Activated CD4-positive, alpha-beta T cell treated with anti-CD3 and anti-CD28 coated beads, Interleukin-2, amount 50 U/mL, for 24 hours (primary cell): ENCODE measurements at places on chromosomes 6 and 20.
A peak's percentile ranks its signal among the peaks of the same experiment; 100 is the strongest.

DNA sequence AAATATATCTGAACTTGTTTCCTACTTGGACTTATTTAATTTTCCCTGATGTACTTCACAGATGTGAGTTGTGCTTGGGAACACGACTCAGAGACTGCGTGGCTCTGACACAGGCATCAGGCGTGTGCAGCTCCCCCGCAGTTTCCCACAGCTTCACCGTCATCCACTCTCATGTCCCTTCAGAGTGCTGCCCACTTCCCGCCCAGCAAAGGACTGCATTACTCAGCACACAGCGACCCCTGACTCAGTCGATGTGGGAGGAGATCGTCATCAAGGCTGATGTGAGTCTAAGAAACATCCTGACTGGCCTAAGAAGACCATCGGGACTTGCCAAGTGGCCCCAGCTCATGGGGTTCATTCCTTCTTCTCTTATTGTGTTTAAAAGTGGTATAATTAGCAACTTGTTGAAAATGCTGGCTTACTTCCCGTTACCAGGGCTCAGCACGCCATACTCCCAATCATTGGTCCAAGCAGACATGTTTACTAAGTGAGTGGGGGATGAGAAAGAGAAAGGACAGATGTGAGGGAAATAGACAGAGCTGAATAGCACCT lies 539.4 kb upstream of the JARID2 start:
- DNase-seq = peak; percentile 53

- no peak for DNase-seq
These were observed 362.6 kb downstream of the EPM2A start for GRCh38 chr6:145372671-145373151.

GRCh38 chr20:60648556-60648955 lies 603.5 kb upstream of the CDH4 start:
- DNase-seq = no peak

GRCh38 chr6:109963598-109964170 lies 14.4 kb upstream of the GPR6 start:
- DNase-seq = no peak

DNA sequence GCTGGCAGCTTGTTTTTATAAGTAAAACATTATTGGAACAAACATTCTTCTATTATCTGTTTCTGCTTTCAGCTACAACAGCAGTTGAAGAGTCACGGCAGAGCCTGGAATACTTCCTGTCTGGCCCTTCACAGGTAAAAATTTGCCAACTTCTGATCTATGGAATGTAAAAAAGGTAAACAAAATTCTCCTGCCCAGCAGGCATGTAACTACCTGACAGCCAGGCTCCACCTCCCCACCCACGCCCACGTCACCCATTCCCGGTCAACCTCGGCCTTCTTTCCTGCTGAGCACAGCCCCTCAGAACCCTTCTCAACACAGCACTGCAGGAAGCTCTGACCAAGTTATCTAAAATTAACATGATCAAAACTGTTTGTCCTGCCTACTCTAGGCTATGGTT lies 166.0 kb downstream of the DLL1 start:
- DNase-seq = no peak

DNA sequence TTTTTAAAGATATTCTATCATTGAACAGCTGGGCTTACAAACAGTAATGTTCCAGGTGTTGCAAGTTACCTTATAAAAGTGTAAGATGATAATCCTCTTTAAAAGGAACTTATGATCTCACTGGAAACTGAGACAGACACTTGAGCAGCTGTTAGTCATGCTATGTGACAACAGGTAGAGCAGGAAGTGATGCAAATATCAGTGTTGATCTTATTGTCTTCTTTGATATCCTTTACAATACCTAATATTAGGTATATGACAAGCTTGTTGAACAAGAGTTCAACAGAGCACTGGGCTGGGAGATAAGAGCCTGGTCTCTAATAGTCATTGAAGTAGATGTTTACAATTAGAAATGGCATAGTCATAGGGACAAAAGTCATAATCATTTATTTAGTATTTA lies 150.0 kb downstream of the UBE3D start:
- no peak for DNase-seq

DNA sequence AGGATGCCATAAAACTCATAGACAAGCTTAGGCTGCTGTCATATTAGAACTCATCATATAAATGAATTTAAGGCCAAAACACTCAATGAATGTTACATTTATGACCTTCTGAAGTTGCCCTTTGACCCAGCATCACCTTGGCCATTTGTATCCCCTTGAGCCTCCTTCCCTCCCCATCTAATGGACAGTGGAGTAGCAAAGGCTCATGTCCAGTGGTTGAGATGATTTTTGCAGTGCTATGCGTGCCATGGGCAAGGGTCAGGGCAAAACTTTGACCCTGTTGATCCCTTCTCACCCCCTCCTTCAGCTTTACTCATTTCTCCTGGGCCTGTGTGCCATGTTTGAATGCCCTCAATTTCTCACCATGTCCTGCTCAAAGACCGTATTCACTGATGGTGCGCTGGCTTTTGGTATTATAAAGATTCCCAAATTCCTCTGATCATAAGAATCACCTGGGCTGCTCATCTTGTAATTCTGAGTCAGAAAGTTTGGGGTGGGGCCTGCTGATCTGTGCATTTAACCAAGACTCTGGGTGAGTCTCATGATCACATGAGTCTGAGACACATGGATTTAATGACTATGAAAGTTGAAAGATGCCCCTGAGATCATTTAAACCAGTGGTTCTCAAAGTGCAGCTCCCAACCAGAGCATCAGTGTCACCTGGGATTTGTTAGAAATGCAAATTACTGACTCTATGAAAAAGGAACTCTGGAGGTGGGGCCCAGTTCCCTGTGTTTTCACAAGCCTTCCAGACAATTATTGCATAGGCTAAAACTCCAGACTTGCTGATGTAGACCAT lies 57.5 kb upstream of the IL20RA start:
- DNase-seq = no peak

- DNase-seq = no peak
These were observed 9.3 kb downstream of the IP6K3 start for GRCh38 chr6:33737267-33738026.

DNA sequence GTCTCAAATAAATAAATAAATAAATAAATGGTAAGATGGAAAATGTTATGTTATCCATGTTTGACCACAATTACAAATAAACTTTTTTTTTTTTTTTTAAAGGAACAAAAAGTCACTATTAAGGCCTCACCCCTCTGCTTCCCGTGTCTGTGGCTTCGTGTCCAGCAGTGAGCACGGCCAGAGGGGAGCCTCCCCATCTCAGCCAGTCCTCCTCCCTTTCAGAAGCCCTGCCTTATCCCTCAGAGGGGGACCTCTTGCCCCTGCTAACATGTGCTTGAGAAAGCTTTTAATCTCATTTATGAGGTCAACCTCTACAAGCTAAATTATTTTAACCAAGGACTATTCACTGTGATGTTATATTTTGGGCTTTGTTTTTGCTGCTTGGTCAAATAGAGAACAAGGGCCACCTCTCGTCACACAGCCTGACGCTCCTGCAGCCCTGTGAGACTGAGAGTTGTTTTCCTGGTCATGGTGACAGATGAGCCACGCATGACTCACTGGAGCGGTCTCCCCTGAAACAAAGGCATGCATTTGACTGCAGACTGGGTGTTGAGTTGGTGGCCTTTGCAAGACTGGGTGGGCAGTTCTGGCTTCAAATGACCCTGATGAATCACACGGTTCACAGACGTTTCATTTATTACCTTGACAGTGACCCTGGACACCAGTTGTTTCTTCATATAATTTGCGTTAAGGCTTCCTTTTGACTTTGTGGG lies 131.8 kb downstream of the TIAM2 start:
- no peak for DNase-seq
